Inflammatory macrophage (primary cell): ENCODE measurements at places on chromosomes 1 and 21.

- DNase-seq, result no peak
Measured at GRCh38 chr1:107662971-107663370, 302.0 kb downstream of the VAV3 start.

DNA sequence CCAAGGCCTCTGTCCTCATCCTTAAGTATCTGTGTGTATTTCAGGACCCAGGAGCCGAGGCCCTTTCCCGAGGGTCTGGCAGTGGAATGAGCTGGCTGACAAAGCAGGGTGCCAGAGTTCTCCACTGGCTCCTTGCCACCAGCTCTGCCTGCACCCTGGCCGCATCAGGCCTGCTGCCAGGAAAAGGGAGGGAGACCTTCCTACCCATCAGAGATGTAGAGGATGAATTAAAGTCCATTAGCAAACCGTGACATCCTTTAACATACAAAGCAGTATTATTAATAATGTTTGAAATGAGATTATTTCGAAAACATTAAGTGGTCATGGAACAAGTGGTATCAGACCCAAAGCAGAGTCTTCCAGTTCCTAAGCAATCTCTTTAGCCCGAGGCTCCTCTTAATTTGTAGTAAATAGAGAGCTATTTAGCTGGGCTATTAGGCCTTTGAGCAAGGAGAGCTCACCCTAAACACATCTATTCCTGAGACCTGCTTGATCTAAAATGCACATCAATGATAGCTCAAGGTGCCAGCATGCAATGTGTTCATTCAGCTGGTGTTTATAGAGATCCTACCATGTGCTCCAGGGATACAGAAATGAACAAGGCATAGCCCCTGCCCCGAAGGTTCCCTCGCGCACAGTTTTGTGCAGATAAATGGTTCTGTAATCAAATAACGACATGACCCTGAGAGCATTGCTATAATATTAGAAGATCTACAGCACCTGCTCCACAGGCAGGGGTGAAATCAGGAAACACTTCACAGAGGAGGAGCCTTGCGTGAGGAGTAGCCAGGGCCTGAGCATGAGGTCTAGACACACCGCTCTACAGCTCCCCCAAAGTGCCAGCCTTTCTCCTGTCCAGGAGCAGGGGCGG lies 44.0 kb downstream of the FAM163A start:
- no peak for DNase-seq

- no peak for DNase-seq
Measured at GRCh38 chr1:247431643-247432042, 15.7 kb downstream of the NLRP3 start.

GRCh38 chr1:162878000-162878596 lies 17.1 kb upstream of the CCDC190 start:
- peak; percentile 68 for DNase-seq

- DNase-seq, result peak; percentile 23
Measured at GRCh38 chr1:89429062-89429461, 65.2 kb downstream of the GBP6 start.

GRCh38 chr1:224543453-224543852 lies 72.7 kb upstream of the CNIH3 start:
- DNase-seq, result no peak

GRCh38 chr1:243315455-243315854 lies 59.6 kb downstream of the SDCCAG8 start:
- no peak for DNase-seq

- DNase-seq, result peak; percentile 43
Measured at GRCh38 chr1:22053861-22054770, 1.6 kb downstream of the CDC42 start.

DNA sequence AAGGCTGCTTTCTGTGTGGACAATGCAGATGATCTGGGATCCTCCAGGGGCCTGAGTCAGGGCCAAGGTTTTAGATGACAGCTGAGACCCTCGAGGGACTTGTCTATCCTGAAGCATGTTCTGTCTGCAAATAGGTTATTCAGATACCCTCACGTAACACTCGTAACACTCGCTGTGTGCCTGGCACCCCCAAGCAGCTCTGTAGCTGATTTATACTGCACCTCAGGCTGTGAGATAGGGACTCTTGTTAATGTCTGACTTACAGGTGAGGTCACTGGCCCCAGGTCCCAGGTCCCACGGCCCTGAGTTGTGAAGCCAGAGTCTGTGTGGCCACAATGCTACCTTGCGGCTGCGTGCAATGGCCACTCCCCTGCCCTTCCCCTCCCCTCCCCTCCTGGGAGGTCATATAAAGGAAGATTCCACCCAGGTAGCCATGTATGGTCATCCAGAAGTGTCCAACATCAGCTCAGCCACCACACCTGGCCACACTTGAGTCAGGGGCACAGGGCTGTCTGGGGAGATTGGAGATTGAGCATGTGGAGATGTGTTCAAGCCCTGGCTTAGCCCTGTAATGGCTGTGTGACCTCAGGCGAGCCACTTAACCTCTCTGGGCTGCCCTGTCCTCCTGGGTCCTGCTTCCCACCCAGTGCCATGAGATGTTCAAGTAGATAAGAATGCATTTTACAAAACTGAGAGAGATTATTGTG lies 687.7 kb downstream of the MATN1 start:
- no peak for DNase-seq

- DNase-seq, result no peak
Measured at GRCh38 chr1:178345238-178345637, 151.5 kb downstream of the CLEC20A start.

DNA sequence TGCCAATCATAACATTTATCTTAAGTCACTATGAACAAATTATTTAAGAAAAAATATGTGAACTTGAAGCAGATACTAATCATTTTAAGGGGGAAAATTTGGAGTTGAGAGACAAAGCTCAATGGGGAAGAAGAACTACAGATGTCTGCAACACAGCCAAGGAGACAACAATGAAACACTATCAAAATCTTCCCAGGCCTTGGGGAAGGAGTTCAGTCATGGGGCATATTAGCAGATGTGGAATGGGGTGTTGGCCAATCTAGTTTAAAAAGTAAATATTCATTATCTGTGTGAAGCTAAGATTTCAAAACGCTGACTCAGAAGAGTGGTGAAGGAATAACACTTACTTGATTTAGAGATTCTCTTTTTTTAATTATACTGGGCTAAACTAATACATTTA lies 671.6 kb upstream of the ZP4 start:
- DNase-seq, result no peak

GRCh38 chr1:34825455-34826091 lies 32.8 kb downstream of the GJA4 start:
- DNase-seq, result no peak

GRCh38 chr1:21497466-21498061 lies 11.7 kb upstream of the ALPL start:
- no peak for DNase-seq

DNA sequence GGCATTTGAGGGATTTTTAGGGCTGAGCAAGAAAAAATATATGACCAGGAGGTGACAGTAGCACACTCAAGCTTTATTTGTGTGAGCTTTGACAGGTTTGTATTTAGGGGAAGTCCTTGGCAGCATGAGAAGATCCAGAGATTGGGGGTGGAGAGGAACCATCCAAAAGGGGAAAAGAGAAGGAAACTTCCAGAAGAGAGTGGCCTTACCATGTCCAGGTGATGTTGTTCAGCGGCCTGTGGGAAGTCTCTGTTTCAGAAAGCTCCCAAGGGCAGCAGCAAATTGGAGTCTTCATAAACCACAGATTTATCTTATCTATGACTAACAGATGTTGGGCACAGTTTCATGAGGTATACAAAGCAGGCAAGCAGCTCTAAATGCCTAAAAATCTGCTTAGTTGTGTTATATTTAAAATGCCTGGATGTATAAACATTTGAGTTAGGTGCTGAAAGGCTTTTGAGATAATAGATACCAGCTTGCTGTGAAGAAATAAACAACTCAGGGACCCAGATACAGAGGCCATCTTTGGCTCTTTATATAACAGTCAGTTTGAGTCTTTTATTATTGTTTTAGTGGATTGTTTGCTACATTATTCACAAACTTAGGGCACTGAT lies 21.2 kb upstream of the ADAR start:
- no peak for DNase-seq

DNA sequence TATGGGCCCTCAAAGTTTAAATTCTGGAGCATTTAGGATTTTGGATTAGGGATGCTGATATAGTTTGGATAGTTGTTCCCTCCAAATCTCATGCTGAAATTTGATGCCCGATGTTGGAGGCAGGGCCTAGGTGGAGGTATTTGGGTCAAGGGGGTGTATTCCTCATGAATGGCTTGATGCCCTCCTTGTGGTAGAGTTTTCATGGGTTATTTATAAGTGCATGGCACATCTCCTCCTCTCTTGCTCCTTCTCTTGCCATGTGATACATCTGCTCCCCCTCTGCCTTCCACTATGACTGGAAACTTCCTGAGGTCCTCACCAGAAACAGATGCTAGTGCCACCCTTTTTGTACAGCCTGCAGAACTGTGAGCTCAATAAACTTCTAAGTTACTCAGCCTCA lies 17.5 kb upstream of the NKAIN1 start:
- DNase-seq, result no peak

DNA sequence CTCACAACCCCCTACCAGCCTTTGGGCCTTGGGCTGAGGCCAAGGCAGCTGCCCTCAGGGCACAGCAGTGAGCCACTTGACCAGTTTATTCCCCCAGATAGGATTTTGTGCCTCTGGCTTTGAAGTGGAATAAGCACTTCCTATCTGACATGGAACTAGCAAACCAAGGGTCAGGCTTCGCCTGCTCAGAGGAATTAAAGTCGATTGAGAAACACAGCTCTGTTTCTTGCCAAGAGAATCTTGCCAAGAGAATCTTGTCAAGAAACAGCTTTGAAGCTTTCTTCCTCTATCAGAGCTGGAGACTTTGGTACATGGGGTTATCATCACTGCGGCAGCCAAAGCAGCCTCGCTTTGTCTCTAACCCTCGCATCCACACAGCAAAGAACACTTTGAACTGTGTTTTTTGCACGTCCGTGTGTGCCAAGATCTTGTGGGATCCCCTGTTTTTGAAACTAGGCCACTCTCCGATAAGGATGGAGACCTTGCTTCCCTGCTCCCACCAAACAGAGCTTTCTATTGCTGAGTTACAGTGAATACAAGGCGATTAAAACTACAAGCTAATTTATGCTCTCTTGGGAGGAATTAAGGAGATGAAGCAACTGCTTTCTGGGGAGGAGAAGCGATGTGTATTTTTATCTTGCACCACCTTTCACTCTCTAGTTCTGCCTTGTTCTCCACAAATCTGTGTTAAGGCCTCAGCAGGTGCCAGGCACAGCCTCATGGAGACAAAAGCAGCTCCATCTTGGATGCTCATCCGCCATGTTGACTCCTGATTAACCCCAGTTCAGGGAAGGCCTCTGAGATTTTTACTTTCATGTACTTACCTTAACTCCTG lies 67.3 kb downstream of the RHOU start:
- DNase-seq, result peak; percentile 66

DNA sequence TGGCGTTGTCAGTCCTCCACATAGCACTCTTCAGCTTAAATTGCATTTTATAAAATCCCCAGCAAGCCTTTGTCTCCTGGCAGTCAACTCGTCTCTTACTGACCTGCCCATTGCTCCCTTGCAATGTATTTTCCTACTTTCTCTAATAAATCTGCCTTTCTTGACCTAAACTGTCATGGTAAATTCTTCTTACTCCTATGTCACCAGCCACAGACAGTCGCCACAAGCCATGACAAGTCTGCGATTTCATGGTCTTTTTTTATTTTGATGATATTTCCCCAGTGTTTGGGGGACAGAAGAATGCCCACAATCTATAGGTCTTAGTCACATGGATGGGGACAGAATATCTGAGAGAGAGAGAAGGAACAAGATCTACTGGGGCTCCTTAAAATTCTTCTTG lies 8.4 kb downstream of the IFNAR2 start:
- DNase-seq, result no peak

- no peak for DNase-seq
Measured at GRCh38 chr1:86646256-86646655, 58.1 kb upstream of the SH3GLB1 start.

DNA sequence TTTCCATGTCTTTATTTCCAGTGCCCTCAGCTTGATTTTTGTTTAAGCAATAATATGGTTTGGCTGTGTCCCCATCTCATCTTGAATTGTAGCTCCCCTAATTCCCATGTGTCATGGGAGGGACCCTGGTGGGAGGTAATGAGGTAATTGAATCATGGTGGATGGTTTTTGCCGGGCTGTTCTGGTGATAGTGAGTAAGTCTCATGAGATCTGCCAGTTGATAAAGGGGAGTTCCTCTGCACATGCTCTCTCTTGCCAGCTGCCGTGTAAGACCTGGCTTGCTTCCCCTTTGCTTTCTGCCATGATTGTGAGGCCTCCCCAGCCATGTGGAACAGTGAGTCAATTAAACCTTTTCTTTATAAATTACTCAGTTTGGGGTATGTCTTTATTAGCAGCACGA lies 559.6 kb upstream of the ADAMTS5 start:
- no peak for DNase-seq

- DNase-seq, result peak; percentile 35
Measured at GRCh38 chr1:93631626-93632365, 49.8 kb downstream of the BCAR3 start.

GRCh38 chr1:157084720-157085119 lies 14.9 kb downstream of the ETV3L start:
- no peak for DNase-seq

DNA sequence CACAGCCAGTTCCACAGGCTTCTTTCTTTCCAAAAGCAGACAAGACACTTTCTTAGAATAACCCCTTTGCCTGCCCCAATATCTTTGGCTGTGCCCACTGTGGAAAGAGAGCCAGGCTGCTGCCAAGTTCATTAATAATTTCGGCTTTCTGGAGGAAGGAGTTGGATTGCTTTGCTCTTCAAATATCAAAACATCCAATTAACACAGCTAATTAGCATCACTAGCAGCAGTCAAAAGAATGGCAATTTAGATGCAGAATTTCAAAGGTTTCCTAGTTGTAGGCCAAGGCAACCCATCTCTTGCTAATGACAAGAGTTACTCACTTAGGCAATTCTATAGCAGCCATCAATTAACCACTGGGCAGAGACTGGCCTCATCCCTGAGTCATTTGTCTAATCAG lies 91.0 kb upstream of the SPATA6 start:
- DNase-seq, result no peak

GRCh38 chr1:165960881-165961280 lies 133.5 kb downstream of the UCK2 start:
- no peak for DNase-seq

GRCh38 chr1:146036241-146036964 lies 14.9 kb upstream of the HJV start:
- no peak for DNase-seq

- DNase-seq, result no peak
Measured at GRCh38 chr1:171252482-171252881, 4.2 kb downstream of the FMO1 start.

GRCh38 chr1:9129266-9130041 lies 552 bp upstream of the GPR157 start:
- peak; percentile 45 for DNase-seq

DNA sequence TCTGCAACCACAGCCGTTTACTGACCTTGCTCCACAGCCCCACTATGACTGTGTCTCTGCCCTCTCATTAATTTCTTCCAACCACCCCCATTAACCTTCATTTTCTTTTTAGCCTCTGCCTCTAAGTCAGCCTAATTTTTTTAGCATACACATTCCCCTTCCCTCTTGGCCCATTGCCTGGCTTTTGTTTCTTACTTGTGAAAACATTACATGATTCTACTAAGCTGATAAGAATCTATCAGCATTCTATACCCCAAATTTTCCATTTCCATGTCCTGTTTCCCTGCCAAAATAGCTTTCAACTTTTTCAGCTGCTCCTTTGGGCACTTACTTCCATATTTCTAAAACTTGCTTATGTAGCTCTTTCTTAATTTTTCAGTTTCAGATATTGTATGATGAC lies 79.8 kb downstream of the PCP4 start:
- no peak for DNase-seq
